ENCODE measurements at places on chromosomes 5 and 9. TPM values are rescaled to one million over a fixed set of nuclear protein-coding genes. Genes with fewer than 3 reads are reported as not detected.

Gene FAM78A
- 5.3 TPM for total RNA-seq

Gene SPINK4
- not detected for total RNA-seq

Gene PCDHB16
- total RNA-seq: 0.63 TPM

Gene FGFR4
- 3.6 TPM for total RNA-seq

Gene LCN1
- total RNA-seq: not detected

Gene ZFR
- 80.2 TPM for total RNA-seq

Gene GMCL2
- total RNA-seq: not detected

Gene CDH9
- total RNA-seq: not detected

Gene RNF183
- not detected for total RNA-seq

Gene PLPP7
- total RNA-seq: 1.8 TPM

Gene AQP7
- total RNA-seq: not detected

Gene CTXN3
- not detected for total RNA-seq

Gene TSC1
- 12.8 TPM for total RNA-seq

Gene LHX3
- total RNA-seq: not detected

Gene PPP2R2B
- total RNA-seq: not detected

Gene ITK
- total RNA-seq: not detected

Gene SOWAHA
- not detected for total RNA-seq

Gene SNX30
- total RNA-seq: 7.4 TPM

Measured in bladder microvascular endothelial cell (primary cell).